Kidney glomerular epithelial cell (primary cell): ENCODE measurements at places on chromosomes 13 and 19.
A peak's percentile ranks its signal among the peaks of the same experiment; 100 is the strongest.

DNA sequence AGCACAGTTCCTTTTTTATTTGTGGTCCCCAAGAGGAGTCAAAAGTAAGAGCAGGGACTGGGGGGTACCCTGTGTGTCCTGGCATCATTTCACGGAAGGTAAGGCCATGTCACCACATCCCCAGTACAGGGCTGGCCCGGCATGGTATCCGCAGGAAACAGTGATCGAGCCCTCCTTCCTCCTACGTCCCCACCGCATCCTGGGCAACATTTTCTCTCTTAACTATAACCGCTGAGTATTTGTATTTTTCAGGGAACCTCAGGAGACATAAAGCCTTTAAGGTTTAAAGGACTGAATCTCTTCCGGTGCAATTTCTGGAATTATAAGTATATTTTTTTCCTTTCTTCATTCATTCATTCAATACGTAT lies 13.6 kb upstream of the LATS2 start:
- no peak for DNase-seq

- DNase-seq = no peak
Measured at GRCh38 chr19:40283414-40284250, 1.5 kb downstream of the AKT2 start.

DNA sequence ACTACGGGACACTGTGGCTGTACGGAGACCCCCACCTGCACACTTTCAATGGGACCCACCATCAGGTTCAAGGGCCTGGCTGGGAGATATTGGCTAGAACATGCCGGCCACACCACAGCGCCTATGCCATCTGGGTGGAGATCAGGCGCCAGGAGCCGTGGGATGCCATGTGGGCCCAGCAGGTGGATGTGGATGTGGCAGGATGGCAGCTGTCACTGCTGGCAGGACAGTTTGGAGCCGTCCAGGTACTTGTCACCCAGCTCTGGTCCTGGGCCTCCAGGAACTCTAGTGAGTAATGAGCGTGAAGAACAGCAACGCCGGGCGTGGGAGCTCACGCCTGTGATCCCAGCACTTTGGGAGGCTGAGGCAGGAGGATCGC lies 15.7 kb upstream of the FXYD3 start:
- no peak for DNase-seq

GRCh38 chr13:62997696-62998095 lies 1582.0 kb upstream of the PCDH20 start:
- DNase-seq = no peak

DNA sequence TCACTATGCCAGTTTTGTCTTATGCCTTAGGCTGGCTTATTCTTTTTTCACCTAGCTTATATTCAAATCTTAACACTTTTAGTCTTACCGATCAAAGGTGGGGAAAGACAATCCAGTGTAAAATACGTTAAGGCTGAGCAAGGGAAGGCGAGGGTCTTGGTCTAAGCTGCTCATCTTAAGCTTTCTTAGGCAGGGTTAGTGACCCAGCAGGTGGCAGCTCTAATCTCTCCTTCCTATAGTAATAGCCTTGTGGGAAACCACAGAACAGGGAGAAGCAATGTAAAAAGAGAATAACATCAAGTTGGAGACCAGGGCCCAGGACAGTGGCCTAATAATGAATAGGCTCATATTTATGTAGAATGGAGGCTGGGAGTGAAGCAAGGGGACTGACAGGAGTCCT lies 45.9 kb downstream of the COG3 start:
- DNase-seq = no peak

DNA sequence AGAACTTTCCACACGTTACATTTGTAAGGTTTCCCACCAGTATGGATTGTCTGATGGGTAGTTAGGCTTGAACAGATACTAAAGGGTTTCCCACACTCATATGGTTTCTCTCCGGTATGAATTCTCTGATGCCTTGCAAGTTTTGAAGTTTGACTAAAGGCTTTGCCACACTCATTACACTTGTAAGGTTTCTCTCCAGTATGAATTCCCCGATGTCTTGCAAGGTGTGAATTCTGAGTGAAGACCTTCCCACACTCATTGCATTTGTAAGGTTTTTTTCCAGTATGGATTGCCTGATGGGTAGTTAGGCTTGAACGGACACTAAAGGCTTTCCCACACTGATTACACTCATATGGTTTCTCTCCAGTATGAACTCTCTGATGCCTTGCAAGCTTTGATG lies 7.6 kb upstream of the ZNF415 start:
- DNase-seq = no peak

GRCh38 chr13:21232196-21232595 lies 55.7 kb downstream of the MRPL57 start:
- DNase-seq = no peak

DNA sequence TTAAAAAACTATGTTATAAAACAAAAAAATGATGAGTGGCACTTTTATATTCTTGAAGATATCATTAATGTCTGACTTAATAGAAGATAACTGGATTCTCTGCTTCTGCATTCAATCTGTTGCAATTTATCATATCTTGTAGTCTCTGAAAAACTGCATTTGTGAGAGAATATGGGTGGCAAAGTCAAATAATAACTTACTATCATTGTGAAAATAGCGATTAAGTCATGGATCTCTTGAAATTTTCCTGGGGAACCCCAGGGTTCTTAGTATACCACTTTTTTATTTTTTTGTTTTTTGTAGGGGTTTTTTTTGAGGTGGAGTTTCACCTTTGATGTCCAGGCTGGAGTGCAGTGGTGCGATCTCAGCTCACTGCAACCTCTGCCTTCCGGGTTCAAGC lies 127.1 kb downstream of the STOML3 start:
- no peak for DNase-seq

DNA sequence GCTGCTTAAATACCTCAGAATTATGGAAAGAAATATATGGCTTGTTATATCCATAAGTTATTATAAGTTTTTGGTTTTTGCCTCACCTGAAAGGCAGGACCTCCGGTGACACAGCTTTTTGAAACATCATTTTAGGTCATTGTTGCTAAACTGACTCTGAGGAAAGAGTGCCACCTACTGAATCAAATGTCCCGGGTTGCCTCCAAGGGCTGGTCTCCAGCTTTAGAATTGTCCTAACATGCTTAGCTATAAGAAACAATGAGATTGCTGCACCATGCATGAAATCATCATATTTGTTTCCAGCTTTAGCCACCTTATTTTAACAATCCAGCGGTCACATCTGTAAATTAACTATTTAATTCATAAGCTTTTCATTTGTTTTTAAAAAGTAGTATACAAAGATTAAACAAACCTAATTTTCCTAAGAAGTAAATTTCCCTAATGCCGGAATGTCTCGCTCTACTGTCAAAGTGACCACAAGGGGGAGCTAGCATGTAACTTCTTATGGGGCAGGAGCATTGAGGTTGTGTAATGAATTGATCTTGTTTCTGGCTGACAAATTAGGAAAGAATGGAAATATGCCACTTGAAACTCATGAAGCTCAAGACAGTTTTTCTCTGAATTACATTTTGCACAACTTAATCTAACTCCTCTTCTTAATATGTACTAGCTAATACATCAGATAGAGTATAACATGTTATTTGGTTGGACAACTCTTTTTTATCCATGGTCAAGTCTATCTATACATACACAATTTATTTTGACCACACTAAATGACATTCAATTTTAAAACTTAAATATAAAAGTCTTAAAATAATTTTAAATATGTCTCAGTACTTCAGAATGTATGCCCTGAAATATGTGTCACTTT lies 6.7 kb upstream of the PCDH17 start:
- DNase-seq = peak; percentile 14

DNA sequence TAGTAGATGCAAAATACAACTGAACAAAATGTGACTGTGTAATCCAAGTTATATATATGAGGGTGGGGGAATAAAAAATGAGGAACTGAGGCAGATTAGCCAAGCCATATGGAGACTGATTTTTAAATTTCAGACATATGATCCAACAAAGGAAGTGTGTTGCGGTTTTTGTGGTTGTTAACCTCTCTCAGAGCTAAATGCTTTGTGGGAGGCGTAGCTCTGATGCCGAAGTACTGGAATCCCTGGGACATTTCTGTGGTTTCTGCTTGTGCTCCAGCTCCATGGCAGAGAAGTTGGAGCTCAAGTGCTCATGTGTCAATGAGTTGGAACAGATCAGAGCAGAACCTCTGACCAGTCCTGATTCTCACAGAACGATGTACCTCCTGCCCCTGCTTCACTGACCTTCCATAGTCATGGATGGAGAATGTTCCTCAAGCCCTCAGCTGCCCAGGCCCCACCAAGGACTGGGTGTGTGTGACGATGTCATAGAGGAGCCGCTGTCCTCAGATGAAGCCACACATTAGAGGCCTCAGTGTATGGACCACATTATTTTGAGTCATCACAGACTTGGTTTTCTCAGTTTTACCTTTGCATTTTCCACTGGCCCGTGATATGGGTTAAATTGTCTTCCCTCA lies 107.6 kb downstream of the SOX1 start:
- DNase-seq = no peak

- no peak for DNase-seq
Measured at GRCh38 chr19:32203161-32203560, 142.2 kb upstream of the ZNF507 start.

GRCh38 chr19:14112809-14113385 lies 4.7 kb downstream of the PRKACA start:
- no peak for DNase-seq

DNA sequence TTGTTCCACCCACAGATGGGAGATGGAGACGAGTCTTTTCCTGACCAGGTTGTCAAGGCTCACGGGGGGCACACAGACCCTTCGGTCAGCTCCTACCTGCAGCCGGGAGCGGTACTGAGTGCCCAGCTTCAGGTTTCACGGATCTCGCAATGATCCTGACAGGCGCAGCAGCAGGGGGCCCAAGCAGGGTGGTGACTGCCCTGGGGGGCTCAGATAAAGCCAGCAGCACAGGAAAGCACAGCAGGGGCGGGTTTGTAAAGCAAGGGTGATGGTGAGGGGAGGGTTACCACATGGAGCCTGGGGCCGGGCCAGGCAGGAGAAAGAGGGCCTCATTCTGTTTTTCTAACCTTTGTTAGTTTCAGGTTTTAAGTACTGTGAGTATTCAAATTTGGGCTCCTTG lies 41.7 kb upstream of the ATP11A start:
- no peak for DNase-seq

DNA sequence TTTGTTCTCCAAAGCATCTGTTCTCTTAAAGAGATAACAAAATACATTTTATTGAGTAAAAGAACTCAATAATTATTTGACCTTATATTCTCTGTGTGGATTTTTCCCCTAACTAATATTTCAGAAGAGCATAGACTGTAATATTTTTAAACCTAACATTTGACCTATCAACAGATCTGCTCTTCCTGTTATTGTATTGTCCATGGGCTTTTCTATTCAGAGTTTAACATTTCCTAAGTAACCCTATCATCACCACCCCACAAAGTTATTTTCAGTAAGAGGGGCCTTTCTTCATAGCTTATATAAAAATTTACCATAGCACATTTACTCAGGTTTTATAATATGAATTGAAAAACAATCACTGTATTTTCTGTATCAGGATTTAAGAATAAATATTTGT lies 17.5 kb downstream of the POLR1D start:
- no peak for DNase-seq

- DNase-seq = no peak
Measured at GRCh38 chr19:1236576-1236975, 1.2 kb downstream of the CBARP start.

DNA sequence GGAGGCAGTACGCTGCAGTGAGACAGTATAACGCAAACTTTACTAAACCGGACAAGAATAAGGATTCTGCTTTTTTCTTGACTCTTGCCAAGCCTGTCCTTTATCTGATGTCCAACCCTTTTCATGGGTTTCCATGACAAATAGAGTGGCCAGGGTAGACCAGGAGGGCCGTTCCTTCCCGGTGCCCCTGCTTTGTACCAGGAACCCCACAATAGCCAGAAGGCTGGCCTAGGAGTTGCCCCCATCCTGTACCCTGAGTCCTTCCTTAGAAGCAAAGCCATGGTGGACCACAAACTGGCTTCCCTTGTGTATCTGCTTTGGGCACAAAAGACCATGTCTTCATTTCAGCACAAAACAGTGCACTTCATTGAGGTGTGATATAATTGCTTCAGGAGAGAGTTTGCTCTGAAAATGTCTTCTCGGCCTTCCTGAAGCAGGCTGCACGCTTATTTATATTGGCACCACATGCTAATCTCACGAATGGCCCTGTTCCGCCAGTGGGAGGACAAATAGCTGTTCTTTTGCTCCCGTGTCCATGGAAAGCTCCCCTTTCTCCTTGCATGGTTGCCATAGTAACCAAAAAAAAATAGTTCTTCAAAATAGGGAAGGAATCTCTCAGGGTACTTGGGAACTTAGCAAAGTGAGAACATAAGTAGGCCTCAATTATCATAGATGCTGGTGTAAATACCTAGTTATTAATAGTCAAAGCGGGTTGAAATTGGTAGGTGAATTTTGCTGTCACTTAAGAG lies 222.1 kb downstream of the ZIC5 start:
- no peak for DNase-seq

DNA sequence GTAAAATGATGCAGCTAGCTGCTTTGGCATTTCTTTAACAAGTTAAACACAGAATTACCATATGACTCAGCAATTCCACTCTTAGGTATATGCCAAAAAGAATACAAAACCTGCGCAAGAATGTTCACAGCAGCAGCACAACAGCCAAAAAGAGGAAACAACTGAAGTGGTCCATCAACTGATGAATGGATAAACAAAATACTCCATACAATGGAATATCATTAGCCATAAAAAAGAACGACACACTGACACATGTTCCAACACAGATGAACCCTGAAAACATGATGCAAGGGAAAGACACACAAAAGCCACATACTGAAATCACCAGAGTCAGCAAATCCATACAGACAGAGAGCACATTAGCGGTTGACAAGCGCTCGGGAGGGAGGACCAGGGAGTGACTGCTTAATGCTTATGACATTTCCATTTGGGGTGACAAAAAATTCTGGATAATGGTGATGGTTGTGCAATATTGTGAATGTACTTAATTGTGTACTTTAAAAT lies 3.0 kb downstream of the PCID2 start:
- DNase-seq = no peak

DNA sequence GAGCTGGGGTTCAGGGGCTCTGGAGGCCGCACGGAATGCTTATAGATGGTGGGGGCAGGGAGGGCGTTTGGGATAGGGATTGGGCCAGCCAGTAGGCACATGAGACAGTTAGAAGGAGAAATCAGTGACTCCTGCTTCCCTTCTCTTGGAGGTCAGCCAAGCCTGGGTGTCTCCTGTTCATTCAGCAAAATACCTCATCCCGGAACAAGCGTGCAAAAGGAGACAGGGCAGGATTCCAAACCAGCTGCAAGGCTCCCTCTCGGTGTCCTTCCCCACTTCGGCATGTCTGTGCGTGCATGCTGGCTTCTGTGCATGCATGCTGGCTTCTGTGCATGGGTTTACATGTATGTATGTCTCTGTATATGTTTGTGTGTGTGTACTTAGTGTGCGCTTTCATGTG lies 37.3 kb upstream of the PEPD start:
- no peak for DNase-seq

DNA sequence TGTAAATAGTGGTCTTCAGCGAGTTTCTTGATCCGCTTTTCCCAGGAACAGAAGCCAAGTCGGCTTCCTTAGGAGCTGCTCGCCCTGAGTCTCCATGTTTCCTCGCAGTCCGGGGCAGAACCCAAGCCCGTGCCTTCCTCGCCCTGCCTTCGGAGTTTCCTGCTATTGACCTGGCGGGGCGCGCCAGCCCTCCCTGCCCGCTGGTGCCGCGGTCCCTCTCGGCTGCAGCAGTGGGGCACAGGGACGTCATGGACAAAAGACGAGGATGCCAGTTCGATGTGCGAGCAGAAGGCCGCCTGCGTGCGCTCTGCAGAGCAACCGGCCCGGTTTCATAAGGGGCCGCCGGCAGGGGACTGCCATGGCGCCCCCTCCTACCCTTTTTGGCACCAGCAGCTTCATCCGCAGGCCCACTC lies 156.6 kb downstream of the TM9SF2 start:
- no peak for DNase-seq
